Peyer's patch (tissue), 4 donors: ENCODE measurements at places on chromosomes 7 and 10. TPM values are rescaled to one million over a fixed set of nuclear protein-coding genes. Genes with fewer than 3 reads are reported as not detected.

NKX1-2 gene
- total RNA-seq, result not detected

ANKRD1 gene
- not detected for total RNA-seq

MYH16 gene
- not detected for total RNA-seq

AKR1C2 gene
- 95.4 TPM for total RNA-seq

IL15RA gene
- 32.4 TPM for total RNA-seq

SLC26A5 gene
- not detected for total RNA-seq

GRCh38 chr7:5035276-5035675 is 10.4 kb upstream of the RBAK start:
- H3K4me1 ChIP-seq, result no peaks in the 10 kb centered on the region
- no peak overlapping the region for H3K4me3 ChIP-seq

DNA sequence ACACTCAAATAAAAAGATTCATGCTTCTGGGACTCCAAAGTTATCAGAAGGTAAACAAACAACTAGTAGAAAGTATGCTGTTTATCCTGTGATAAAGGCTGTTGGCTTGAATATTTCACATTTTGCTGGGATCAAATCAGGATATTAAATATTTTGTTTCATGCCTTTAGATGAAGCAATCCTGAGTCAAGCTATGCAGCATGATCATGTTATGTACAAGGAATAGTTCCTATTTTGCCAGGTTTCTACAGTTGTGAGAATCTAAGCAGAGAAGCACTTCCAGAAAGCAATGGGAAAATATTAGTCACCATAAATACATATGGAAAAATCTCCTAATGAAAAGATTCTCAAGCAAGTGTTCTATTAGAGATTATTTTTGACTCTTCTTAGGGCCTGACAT is 262.8 kb upstream of the PCDH15 start:
- no peak overlapping the region for H3K4me3 ChIP-seq
- no peaks in the 10 kb centered on the region for H3K36me3 ChIP-seq
- no peak for DNase-seq
- H3K27me3 ChIP-seq, result no peaks in the 10 kb centered on the region
- H3K4me1 ChIP-seq, result no peaks in the 10 kb centered on the region

DNA sequence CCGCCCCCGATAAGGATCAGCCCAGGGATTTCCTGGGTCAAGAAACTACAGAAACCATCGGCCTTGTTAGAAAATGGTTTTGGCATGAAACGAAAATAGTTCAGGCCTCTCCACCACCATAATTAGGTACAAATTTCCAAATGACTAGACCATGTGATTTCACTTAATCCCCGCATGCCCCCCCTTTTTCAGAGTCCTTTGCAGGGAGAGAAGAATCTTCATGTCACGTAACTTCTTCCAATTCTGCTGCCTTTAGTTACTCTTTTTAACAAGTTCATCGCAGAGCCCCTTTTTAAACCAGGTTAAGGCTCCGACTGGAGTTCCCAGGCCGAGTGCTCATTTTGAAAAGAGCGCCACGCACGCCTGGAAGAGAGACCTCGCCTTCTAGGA is 3.4 kb downstream of the PDGFA start:
- H3K27me3 ChIP-seq, result no peaks in the 10 kb centered on the region
- DNase-seq, result no peak
- H3K4me3 ChIP-seq, result peak overlapping the region; percentile 55
- peak overlapping the region; percentile 95 for H3K27ac ChIP-seq
- H3K4me1 ChIP-seq, result peaks cover 68% of the 10 kb centered on the region

- H3K36me3 ChIP-seq, result no peaks in the 10 kb centered on the region
- no peaks in the 10 kb centered on the region for H3K4me1 ChIP-seq
- H3K27ac ChIP-seq, result no peak overlapping the region
- H3K4me3 ChIP-seq, result no peak overlapping the region
- H3K27me3 ChIP-seq, result no peaks in the 10 kb centered on the region
These were observed 363.8 kb downstream of the SEMA3D start for GRCh38 chr7:84822941-84823510.

GRCh38 chr10:117653170-117653515 is 110.6 kb downstream of the EMX2 start:
- no peak for DNase-seq
- H3K27ac ChIP-seq, result no peak overlapping the region
- H3K4me3 ChIP-seq, result no peak overlapping the region
- H3K36me3 ChIP-seq, result no peaks in the 10 kb centered on the region
- no peaks in the 10 kb centered on the region for H3K27me3 ChIP-seq

DNA sequence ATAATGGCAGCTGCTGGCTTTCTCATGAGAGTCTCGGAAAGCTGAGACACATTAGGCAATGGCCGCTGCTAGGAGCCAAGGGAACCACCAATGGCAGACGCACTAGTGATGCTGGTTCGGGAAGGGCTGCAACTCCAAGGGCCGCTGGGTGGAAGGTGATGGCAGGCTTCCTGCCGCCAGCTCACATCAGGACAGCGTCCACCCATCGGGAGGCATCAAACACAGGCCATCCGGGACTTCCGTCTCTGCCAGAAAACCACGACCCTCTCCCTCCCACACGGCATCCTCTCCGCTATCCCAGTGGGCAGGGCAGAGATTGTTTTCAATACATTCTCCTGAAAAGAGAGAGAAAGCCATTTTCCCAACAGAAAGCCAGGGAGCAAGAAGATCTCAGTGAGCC is 27.5 kb upstream of the EGFR start:
- no peak overlapping the region for H3K27ac ChIP-seq
- H3K36me3 ChIP-seq, result no peaks in the 10 kb centered on the region
- H3K27me3 ChIP-seq, result no peaks in the 10 kb centered on the region

GRCh38 chr10:97163781-97164501 is 21.8 kb downstream of the SLIT1 start:
- H3K4me3 ChIP-seq, result no peak overlapping the region
- H3K27me3 ChIP-seq, result no peaks in the 10 kb centered on the region
- no peak overlapping the region for H3K27ac ChIP-seq
- no peak for DNase-seq
- H3K4me1 ChIP-seq, result no peaks in the 10 kb centered on the region

GRCh38 chr10:77231884-77232610 is 405.6 kb downstream of the KCNMA1 start:
- no peak overlapping the region for H3K27ac ChIP-seq
- H3K4me3 ChIP-seq, result no peak overlapping the region
- DNase-seq, result no peak
- no peaks in the 10 kb centered on the region for H3K36me3 ChIP-seq
- no peaks in the 10 kb centered on the region for H3K27me3 ChIP-seq
